ENCODE measurements at places on chromosomes 3 and 15.

DNA sequence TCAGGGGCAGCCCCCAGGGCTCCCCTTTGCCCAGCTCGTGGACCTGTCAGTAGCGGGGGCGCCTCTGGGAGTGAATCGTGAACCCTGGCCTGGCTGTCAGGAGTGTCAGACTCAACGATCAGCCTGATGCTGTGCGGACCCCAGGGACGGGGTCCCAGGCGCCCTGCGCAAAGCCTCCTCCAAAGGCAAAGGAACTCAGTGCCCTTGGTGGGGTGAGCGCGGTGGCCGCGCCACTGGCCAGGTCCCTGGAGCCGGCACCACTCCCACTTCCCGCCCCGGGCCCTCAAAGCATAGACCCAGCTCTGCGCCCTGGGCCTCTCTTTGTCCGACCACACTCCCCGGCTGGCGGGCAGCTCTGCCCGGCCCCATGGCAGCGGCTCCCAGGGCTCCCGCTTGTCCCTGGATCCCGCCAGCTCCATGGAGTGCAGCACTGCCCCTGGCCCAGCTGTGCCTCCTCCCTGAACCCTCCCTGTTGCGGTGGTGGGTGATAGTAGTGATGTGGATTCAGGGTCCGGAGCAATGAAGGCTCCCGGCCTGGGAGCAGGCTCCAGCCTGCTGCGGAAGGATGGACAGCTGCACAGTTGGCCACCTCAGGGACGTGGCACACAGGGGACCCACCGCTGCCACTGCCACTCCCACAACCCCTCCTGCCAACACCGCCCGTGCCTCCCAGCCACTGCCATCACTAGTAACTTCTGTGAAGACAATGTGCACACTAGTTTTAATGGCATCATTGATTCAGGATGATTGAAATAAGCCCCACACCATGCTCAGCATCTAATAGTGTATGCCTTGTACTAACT is 263.8 kb downstream of the ZBBX start:
- no peak for DNase-seq

DNA sequence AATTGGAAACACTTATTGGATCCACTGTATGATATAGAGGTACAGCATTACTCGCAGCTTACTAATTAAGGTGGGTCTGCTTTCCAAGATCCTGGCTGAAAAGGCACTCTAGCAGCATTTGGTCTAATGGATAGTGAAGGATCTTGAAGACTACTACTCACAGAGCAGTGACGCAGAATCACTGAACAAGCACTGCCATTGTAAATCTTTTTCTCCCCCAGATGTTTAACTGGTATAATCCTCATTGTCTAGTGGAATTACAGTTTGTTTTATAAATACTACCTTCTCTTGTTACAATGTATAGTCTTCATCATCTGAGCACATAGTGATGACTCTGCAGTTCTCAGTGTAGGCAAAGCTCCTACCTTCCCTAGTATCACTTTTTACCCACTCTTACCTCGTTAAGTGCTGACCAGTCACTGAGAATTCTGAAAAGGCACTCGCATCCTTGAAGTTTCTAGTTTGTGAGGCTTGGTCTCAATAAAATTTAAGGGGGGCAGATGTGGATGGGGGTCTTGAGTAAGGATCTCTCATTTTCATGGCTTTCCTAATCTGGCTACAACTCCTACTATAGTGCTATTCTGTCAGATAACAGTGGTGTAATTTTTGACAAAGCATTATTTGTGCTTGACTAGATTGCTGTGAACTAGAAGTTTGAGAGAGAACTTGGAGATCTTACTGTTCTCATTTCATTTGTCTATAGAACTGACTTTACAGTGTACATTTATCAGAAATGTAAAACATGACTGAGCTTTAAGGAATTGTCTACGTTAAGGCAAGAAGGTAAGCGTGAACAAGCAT is 23.2 kb downstream of the MAPK6 start:
- no peak for DNase-seq

DNA sequence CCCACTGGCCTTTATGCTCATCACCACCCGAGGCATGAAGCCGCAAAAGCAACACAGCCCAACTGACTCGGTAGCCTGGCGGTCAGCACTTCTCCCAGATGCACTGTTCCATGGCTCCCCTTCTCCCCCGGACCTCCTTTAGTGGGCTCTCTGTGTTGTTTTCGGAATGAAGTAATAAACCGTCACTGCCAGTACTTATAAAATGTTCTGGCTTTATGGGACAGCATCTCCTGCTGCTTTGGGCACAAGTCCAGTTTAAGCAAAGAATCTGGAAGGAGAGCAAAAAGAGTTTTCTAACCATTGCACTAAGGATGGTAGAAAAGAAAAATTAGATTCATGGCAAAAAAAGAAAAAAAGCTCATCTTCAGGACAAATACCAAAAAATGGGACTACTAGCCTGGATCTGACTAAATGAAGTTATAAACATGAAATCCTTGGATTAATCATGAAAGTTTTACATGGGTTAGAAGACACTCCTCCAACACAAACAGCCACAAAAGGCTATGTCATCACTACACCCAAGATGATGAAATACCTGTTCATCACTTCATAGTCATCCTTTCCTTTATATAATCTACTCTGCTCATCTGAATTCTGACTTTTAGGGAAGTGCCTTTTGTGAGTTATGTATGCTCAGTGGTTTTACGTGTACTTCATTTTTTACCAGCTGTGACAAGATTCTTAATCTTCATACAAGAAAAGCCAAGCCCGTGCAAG is 89.5 kb upstream of the UBE2E2 start:
- peak; percentile 27 for DNase-seq

DNA sequence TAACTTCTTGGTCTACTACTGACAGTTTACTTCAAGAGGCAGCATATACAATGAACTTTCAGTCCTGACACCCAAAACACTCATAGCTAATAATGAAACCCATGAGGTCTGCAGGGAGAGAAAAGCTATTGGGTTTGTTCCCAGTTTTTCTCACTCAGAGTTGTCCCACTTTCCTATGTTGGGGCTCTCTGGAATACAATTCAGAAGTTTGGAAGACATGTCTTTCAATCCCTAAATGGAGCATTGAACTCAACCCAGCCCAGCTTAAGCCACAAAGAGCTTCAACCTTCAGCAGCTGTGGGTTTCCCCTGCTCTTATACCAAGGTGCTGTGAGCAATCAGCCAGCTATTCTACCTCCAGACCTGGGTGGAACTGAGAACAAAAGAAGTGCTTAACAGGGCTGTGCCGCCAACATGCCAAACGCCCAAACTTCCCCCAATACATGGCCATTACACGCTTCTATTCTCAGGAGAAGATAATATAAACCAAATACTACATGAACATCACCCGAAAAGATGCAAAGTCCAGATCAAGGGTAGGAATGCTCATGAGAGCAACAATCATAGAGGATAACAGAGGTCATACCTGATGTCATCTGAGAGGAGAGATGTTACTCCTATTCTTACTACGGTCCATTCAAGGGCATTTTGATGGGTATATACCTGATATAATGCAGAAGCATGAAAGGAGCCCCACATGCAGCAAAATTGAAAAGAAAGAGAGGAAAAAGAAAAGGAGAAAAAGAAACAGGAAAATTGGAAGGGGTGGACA is 131.2 kb upstream of the TGFBR2 start:
- no peak for DNase-seq

DNA sequence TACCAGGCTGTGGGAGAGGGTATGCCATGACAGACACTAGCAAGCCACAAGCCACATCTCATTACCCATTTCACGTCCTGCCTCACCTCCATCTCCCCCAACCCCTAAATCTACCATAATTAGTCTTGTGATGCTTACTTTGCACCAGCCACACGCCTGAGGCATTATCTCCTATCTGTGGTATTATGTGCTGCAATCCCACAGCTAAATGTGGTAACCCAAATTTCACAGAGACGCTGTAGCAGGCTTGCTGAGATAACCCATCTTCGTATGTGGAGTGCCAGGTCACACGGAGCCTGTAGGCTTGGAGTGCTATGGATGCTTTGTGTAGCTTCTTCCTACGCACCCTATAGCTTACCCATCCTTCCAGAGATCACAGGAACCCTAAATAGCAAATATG is 256.7 kb upstream of the KCNH8 start:
- peak; percentile 14 for DNase-seq

GRCh38 chr15:98907927-98908471 is 99.6 kb downstream of the PGPEP1L start:
- DNase-seq = no peak

DNA sequence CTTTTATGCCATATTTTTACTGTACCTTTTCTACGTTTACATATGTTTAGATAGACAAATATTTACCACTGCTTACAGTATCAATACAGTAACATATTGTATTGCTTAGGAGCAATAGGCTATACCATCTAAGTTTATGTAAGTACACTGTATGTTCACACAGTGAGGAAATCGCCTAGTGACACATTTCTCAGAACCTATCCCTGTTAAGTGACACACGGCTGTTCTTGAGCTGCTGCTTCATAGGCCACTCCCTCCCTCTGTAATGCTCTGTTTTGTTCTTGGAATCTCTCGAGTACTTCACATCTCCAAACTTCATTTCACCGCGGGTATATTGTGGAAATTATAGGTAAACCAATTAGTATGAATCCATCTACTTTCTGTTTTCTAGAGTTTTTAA is 13.4 kb upstream of the SELENOT start:
- no peak for DNase-seq

GRCh38 chr15:98667521-98668179 is 19.3 kb downstream of the IGF1R start:
- no peak for DNase-seq

- no peak for DNase-seq
Measured at GRCh38 chr3:158103887-158104327, 2.3 kb downstream of the SHOX2 start.

- DNase-seq = no peak
Measured at GRCh38 chr15:85616549-85617110, 178.1 kb downstream of the KLHL25 start.

GRCh38 chr3:19891740-19892139 is 42.3 kb downstream of the EFHB start:
- DNase-seq = no peak

DNA sequence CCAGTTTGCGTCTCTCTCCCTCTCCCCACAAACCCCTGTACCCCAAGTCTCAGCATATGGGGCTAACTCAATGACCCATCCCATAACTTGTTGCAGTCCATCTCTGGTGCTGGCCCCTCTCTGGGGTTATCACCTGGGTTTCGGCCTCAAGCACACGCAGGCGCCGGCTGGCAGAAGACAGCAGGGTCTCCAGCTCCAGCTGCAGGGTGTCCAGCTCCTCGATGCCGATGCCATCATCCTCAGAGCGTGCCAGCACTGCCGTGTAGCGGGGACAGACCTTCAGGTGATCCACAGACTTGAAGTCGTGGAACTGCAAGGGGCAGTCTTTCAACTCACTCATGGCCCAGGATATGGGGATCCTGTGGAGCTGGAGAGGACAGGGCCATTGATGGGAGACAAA is 1.1 kb downstream of the TADA3 start:
- no peak for DNase-seq

GRCh38 chr3:134242649-134243617 is 7.7 kb downstream of the RYK start:
- DNase-seq = no peak

DNA sequence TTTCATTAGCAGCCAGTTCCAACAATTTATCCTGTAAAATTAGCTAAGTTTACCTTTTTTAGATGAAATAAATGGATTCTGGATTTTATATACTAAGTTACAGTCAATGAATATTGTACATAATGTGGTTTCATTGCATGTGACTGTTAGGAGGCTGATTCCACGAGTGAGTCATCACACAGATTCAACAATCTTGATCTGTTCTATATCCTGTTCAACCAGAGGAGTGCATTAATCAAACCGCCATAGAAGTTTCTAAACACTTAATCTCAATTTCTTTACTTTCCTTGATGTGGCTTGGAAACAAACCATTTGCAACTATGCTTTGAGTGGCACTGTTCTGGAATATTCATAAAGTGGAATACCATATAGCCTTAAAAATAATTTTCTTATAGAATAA is 15.3 kb downstream of the DNAJC13 start:
- no peak for DNase-seq

GRCh38 chr3:1830851-1831250 is 267.8 kb upstream of the CNTN4 start:
- no peak for DNase-seq

DNA sequence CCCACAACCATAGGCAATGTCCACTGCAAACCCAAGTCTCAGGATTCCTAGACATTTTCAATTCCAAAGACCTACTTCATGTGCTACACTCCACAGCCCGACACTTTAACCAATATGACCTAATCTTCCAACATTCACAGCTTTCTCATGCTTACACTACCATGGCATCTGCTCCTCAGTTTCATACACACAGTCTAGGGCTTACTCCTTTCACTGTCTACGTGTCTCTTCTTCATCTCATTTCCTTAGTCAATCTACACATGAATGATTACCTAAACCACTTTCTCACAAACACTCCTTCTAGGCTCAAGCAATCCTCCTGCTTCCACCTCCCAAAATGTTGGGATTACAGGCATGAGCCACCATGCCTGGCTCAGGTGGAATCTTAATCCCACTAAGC is 106.3 kb downstream of the STAG1 start:
- DNase-seq = no peak

GRCh38 chr15:73684581-73685455 is 635 bp downstream of the CD276 start:
- no peak for DNase-seq

GRCh38 chr3:12186515-12187286 is 28.0 kb upstream of the TIMP4 start:
- no peak for DNase-seq

- no peak for DNase-seq
Measured at GRCh38 chr3:129622933-129623332, 16.5 kb upstream of the PLXND1 start.

DNA sequence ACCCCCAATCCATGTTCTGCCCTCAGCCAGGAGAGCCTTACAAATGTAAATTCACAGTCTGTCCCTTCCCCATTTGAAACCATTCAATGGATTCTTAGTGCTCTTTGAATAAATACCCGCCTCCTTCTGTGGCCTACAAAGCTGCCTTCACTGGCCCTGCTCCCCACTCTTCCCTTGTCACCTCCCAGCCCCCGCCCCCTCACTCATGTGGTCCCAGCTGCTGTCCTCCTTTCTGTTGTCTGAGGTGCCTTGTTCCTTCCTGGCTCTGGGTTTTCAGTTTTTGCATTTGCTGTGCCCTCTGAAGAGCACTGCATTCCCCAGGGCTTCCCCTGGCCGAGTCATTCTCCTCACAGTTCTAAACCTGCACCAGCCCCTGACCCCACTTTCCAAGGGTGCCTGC is 3.2 kb downstream of the EFCAB12 start:
- DNase-seq = no peak

DNA sequence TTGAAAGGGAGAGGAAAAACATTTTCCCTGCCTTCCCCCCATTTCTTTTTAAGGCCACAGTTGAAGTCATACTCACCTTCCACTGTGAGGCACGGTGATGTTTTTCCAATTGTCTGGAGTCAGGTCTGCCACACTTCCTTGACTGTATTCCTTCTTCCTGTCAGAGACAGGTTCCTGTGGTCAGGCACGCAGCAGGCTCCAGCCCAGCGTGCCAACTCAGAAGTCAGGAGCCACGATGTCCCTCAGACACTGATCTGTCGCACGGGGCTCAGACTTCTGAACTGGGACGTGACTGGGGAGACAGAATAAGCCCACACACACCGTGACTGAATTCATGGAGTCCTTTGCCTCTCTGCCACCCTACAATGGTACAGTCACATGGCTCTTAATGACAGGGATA is 41.2 kb upstream of the ADAMTS9 start:
- DNase-seq = no peak

Measured in KG1 (cell line).